ENCODE measurements at places on chromosomes 5 and 9.

DNA sequence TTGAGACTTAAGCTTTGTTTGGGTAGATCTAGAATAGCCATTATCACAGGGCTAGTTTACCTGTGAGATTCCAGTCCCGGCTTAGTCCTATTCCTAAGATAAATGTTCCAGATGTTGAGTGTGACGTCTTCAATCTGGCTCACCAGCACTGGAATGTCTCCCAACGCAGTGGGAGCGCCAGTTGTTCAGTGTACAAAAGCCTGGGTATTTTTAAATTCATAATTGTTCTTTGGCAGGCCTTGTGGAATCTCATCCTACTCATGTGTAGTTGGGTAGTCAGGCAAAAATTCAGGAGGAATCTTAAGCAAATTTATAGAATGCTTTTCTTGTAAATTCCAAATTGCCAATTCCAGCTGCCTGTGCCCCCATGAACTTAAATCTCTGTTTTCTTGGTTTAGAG is 272.6 kb upstream of the KCNN2 start:
- DNase-seq: no peak

DNA sequence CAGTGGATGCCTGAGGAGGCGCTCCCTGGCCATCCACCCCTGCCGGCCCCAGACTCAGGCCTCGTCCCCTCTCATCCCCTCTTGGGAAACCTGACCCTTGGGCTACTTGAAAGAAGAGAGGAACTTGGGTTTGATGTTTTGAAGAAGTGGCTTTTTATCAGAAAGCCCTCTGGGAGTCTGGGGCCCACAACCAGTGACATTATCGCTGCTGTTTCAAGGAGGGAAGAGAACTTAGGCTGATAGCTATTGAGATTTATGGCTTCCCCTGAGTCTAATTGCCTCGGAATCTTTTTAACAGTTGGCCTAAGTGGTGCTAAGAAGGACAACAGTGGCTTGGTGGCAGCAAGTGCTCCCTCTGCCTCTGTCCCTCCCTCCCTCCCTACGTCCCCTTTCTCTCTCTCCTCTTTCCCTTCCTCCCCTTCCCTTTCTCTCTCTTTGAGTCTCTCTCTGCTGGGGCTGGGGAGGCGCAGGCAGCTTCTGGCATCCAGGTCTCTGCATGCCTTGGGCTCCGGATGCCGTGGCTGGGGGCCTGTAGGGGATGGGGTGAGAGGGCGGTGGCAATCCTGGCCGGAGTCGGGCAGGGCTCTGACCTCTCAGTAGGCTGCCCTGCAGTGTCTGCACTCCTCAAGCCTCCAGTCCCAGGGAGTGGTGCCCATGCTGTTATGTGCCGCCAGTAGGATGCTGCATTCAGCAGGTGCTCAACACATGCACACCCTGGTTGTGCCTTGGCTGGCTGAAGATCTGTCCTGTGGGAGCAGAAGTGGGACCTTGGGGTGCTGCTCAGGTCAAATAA is 49.6 kb upstream of the RXRA start:
- no peak for DNase-seq

DNA sequence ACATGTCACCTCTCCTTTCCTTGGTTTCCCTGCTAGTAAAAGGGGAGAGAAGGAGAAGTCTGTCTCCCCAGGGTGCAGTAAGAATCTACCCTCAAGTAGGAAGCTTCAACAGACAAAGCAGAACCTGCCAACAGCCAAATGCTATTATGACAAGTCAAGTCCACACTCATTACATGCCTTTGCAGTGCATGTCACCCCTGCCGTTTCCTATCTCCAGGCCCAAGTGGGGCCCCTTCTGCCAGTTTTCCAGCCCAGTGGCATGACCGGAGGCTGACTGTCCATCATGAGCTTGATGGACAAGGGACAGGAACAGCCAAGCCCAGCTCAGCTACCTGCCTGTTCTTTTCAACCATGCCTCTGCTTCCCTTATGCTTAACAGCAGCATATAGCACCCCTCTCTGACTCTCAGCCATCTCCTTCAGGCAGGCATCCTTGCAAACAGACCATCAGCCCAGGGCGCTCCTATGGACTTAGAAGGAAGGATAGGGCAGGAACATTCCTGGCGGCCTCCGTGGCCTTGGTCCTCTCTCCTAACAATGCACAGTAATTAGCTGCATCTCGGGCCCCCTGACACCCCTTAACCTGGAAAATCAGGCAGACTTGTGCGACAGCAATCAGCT is 107.2 kb upstream of the RAD23B start:
- DNase-seq: no peak

DNA sequence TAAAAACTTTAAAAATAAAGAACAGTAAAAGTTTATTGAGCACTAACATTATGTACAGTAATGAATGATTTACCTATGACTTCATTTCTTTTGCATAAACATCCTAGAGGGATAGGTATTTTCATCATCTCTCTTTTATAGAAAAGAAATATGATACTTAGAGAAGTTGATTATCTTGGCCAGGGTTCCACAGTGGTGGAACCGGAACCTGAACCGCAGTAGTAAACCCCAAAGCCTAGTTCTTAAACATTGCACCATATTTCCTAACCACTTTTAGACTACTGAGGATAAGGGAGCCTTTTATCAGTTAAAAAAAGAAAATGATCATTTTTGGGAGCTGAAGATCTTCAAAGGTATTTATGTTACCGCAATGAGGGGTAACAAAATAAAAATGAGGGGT is 205.7 kb upstream of the SGCD start:
- DNase-seq: no peak

GRCh38 chr5:88819301-88819999 is 63.5 kb downstream of the MEF2C start:
- no peak for DNase-seq

DNA sequence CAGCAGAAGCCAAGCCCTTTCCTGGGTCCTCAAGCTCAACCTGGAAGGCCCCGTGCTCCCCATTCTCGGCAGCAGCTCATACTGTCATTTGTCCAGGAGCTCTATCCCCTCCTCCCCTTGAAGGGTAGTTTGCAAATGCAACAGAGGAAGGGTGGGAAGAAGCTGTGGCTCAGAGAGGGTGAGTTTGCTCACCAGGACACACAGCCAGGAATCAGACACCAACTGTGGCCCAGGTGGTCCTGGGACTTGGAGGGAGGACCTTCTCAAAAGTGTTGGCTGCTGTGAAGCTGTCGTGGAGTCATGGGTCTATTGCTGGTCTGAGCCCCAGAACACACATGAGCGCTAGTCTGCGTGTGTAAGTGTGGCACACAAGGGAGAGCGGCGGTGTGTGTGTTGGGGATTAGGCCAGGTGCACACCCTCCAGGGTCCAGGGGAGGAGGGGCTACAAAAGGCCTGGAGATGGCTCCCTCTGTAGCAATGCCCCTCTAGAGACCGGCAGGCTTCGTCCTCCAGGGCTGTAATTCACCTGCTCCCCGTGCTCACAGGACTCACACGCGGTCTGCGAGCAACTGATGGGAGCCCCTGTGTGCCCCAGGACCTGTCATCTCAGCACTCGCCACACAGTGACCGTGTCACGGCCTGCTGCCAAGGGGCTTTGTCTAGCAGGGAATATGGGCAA is 8.2 kb upstream of the RPS14 start:
- no peak for DNase-seq

- peak; percentile 56 for DNase-seq
Observed at GRCh38 chr5:59813761-59814536, 79.6 kb downstream of the PDE4D start.

GRCh38 chr9:32741706-32742105 is 41.6 kb upstream of the TMEM215 start:
- peak; percentile 55 for DNase-seq

DNA sequence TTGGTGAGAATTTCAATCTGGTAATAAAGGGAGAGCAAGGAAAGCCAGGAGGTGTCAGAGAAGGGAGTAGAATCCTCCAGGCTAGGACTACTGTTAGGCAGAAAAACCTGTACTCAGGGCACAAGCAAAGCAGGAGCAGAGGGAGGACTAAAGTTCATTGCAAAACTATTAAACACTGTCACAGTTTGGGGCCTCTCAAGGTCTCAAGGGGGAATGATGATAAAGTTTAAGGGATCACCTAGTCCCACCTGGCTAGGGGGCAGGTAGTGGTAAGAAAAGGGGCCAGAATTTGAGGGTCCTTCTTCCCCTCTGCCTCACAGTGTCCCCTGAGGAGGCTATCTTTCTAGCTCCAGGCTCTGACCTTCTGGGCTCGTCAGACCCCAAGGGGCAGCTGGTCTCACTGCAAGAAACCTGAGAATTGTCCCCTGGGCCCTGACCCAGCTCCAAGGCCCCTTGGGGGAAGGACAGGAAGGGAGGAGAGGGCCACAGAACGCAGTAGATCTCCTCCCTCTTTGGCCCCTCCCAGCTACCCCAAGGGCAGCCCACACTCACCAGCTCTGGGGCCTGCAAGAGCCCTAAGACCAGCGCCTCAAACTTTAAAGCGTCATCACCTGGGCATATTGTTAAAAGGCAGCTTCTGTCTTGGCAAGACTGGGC is 974 bp downstream of the CCDC69 start:
- no peak for DNase-seq

GRCh38 chr9:81777482-81777881 is 88.1 kb upstream of the TLE1 start:
- no peak for DNase-seq

GRCh38 chr9:8809741-8810140 is 1010.2 kb upstream of the DMAC1 start:
- no peak for DNase-seq

- no peak for DNase-seq
Observed at GRCh38 chr5:91123901-91124300, 259.2 kb downstream of the ARRDC3 start.

DNA sequence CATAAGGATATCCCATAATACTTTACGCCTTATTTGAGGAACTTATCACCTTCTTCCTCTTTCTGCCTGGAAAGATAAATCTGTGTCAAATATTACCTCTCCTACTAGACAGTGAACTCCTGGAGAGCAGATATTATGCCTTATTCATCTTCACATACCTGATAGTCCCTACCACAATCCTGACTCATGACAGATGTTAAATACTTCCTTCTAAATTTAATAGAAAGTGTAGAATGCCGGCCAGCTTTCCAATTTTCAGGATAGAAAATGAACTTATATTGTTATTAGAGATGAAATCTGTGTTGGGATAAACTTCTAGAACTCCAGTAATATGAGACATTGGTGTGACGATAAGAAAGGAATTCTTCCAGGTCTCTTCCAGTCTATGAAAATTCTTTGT is 89.0 kb downstream of the GCNT4 start:
- DNase-seq: no peak

DNA sequence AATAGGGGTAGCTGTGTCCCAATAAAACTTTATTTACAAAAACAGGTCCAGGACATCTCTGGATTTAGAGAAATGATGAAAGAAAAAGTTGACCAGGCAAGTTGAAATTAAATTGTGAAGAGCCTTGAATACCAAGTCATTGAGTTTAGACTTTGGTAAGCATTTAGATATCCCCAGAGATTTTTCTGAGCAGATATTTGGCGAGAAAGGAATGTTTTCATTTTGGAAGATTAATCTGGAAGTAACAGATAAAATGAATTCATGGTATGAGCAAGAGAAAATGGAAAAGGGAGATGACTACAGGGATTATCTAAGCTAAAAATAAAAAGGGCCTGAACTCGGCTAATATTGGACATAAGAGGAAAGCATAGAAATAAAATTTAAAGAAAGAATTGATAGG is 157.6 kb downstream of the ACTL7B start:
- no peak for DNase-seq

DNA sequence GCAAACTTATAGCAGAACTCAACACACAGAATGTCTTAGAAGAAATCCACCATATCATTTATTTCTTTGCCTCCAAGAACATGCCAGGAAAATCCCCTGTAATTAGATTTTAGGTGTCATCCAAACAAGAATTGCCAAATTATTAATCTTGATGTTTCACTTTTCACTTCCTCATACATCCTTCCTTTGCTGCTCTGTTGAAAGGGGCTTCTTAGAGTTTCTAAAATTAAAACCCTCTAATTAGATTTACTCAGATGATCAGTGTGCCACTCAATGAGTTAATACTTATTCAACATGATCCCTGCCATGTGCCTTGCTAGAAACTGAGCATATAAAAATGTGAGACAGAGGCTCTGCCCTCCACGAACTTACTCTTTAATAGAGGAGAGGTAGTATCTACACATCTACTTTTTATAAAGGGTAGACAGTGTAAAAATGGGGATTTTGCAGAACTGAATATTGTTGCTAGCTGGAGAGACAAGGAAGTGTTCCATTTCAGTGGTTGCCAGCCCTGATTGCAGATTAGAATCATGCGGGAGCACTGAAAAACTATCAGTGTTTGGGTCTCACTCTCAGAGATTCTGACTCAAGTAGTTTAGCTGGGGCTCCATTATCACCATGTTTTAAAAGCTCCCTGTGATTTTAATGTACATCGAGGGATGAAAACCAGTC is 498.4 kb downstream of the TLE4 start:
- DNase-seq: no peak

DNA sequence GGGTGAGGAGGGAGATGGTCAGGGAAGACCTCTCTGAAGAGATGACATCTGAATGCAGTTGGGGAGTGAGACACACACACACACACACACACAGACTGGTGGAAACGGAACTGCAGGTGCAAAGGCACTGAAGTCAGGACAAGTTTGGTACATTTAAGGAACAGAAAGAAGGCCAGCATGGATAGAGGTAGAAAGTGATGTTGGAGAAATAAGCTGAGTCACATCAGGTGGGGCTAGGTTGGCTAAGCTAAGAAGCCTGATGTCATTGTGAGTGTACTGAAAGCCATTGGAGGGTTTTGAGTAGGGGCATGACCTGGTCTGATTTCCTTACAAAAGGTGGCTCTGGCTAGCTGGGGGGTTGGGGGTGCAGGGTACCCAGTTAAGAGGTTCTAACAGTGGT is 3.1 kb downstream of the BSPRY start:
- DNase-seq: peak; percentile 37

- no peak for DNase-seq
Observed at GRCh38 chr5:151632524-151632923, 41.4 kb upstream of the FAT2 start.

DNA sequence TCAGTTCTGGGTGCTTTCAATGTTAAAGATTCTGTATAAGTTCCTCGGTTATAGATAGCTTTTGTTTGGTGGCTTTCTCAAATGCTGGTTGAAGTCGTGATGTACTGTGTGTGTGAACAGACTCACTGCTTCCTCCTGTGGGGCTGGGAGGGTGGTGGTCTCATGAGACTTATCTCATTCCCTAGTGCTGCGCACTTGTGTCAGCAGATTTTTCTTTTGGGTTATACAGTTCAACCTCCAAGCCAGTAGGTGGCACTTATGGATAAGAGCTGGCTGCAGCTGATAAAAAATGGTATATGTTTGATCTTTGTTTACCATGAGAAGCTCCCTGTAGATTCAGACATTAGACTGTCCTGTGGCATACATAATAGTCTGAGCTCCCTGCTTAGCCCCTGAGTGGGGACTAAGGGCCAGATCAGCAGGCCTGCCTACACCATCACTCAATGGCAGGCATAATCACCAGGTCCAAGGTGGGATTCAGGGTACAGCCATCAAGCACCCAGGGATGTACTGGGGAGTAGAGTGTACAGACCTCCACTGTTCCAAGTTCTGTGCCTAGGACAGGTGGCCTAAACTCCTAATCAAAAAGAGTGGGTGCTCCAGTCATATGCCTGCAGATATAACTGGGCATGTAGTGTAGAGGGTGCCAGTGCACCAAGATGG is 174.2 kb downstream of the OXCT1 start:
- no peak for DNase-seq

- DNase-seq: peak; percentile 10
Observed at GRCh38 chr5:120314191-120314590, 149.9 kb upstream of the PRR16 start.
